ENCODE measurements at places on chromosomes 7 and 10.
A peak's percentile ranks its signal among the peaks of the same experiment; 100 is the strongest.

DNA sequence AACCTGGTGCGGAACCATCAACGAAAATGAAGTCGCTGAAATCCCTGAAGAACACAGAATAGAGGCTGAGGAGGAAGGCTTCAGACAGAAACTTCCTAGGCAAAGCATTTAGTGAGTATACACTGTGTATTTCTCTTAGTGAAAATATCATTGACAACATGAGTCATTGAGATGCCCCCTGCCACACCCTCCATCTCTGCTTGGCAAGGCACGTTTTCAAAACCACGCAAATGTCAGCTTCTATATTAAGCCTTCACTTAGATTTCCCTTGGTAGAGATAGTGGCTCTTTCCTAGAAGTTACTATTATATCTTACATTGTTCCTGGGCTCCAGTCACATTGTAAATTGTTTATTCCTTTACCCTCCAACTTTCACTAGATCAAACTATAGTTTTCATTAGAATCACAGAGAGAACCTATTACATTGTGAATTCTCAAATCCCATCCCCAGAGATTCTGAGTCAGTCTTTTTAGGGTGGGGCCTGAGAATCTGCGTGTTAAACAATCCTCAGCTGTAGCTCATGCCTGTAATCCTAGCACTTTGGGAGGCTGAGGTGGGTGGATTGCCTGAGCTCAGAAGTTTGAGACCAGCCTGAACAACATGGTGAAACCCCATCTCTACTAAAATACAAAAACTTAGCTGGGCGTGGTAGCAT is 4.6 kb upstream of the SKAP2 start:
- no peak for DNase-seq

DNA sequence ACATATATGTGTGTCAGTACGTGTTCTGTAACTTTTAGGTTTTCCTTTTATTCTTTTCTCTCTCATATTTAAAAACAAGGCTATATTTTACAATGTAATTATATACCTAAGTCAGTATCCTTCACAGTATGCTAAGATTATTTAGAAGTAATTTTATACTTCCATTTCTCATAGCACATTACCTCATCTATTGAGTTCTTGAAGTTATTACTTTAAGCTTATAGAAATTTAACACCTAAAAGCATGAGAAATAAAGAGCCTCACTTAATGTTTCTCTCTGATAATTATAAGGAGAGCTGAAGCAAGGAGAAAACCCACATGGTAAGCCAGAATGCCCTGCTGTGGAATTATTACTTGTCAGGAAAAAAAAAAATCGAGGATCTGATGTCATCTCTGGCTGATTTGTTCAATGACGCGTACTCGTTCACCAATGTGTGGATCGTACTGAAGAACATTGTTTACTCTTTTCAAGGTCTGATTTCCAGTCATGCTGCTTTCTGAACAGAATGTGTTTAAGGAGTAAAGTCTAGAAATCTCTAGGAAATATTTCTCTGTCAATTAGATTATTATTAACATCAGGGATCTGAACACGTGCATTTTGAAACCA is 21.9 kb downstream of the CACNB2 start:
- DNase-seq = no peak

GRCh38 chr10:110498982-110499795 is 1.5 kb downstream of the DUSP5 start:
- DNase-seq = no peak

DNA sequence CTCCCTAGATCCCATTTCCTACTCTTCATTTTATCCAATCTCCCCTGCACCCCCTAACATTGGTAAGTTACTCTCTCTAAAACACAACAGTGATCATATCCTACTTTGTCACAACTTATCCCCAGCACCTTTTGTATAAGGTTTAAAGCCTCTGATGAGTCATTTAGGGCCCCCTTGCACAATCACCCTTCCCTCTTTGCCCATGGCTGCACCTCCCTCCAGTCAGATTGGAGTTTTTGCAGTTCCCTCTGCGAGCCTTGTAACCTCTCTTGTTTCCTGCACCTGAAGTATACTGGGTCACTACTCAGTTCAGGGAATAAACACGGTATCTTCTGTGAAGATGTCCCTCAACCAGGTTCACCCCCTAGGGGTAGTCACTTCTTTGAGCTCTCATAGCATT is 55.9 kb upstream of the ADRB1 start:
- no peak for DNase-seq

DNA sequence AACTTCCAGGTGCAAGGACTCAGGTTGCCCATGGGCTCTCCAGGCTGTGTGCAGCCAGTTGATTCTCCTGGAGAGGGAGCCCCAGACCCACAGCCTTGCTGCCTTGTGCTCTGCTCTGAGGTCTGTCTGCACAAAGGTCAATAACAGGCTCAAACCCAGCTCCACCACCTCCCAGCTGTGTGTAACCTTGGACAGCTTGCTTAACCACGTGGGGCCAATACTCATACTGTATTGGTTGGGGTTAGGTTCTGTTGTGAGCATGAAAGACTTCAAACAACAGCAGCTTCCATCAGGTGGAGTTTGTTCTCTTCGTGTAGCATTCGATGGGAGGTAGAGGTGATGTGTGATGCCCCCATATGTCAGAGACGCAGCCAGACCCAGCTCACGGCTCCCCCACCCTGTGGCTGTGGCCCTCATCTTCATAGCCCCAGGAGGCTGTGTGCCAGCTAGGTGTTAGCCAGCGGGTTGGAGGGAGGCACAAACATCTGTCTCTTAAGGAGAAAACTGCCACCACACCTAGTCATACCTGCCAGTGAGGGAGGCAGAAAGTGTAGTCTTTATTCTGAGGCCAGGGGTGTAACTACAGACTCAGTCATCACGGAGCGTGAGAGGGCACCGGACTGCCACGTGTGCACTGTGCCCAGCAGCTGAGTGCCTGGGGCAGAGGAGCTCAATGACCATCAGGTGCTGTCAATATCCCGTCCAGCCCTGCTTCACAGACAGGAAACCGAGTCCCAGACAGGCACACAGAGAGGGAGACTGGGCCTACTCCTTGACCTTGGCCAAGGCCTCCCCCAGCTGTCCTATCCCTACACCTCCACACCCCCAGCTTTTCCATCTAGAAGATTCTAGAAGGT is 8.1 kb upstream of the POLD2 start:
- no peak for DNase-seq

DNA sequence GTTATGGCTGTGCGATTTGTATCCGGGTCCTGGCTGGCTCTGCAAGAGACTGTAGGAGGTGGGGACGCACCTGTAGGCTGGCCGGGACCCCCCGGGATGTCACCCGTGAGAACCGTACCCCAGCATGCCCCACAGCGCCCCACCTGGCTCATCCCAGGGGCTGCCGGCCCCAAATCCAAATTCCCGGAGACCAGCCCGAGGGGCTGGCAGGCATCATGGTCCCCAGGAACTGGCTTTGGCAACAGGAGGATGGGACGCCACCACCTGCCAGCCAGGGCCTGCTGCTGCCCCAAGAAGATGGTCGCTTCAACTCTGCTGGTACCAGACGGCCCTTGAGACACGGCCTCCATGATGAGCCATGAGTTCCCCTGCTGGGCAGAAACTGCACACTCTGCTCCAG is 239.4 kb downstream of the ELFN1 start:
- no peak for DNase-seq

- DNase-seq = no peak
Measured at GRCh38 chr7:50544992-50545391, 20.2 kb downstream of the DDC start.

DNA sequence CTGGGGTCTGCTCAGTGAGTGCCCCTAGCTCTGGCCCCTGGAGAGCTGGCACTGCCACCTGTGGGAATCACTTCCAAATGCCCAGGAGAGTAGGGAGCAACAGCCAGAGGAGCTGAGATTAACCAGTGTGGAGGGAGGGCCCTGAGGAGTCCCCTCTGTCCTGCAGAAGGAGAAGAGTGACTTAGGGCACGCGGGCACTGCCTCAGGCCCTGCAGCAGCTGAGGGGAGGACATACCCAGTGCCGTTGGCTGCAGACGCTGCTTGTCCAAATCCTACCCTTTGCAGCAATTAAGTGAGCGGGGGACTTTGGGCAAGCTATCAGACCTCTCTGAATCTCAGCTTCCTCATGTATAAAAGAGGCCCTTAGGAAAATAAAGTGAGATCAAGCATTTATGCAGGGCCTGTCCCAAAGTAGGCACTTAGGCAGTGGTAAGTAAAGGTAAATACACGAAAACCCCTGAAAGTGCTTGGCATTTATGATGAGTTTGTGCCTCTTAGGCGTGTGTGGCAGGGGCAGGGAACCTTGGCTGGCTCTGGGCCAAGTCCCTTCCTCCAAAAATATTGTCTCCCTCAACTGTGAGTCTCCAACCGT is 16.9 kb downstream of the PRF1 start:
- no peak for DNase-seq

DNA sequence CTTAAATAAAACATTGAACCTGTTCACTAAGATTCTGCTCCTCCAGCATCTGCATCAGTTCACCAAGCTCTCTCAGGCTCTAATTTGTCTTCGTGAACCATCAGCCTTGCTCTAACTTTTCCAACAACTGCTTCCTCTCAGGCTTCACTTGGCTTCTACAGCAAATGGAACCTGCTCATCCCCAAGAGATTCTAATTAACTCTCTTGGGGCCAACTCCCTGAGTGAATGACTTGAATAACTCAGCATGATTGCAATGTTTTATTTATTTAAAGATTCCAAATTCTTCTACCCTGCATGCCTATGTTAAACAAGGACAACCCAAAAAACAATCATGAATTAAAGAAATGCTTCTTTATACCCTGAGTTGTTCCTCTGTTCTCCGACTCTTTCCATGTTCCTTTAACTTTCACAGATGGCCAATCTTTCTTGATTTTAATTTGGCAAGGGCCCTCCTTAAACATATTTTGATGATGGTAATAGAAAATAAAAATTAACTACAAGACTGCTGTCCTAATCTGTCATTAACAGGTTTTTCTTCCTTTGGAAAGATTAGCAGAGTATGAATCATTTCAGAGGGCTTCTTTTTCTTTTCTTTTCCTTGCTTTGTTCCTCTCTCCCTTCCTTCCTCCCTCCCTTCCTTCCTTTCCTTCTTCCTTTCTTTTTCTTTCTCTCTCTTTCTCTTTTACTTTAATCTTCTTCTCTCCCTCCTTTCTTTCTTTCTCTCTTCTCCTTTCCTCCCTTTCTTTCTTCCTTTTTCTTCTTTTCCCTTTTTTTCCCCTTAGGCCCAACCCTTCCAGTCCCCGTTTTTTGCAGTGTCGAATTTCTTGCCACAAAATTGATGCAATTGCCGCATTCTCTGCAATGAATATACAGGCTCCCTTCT is 195.0 kb upstream of the RHOBTB1 start:
- DNase-seq = no peak

- DNase-seq = no peak
Measured at GRCh38 chr10:5018134-5018533, 14.5 kb upstream of the AKR1C2 start.

GRCh38 chr7:128955981-128956380 is 18.3 kb downstream of the IRF5 start:
- no peak for DNase-seq

GRCh38 chr7:5797716-5798115 is 16.3 kb upstream of the RNF216 start:
- DNase-seq = no peak

GRCh38 chr10:13180788-13181187 is 19.4 kb downstream of the MCM10 start:
- no peak for DNase-seq

GRCh38 chr7:103651593-103652377 is 205.8 kb upstream of the SLC26A5 start:
- DNase-seq = no peak

DNA sequence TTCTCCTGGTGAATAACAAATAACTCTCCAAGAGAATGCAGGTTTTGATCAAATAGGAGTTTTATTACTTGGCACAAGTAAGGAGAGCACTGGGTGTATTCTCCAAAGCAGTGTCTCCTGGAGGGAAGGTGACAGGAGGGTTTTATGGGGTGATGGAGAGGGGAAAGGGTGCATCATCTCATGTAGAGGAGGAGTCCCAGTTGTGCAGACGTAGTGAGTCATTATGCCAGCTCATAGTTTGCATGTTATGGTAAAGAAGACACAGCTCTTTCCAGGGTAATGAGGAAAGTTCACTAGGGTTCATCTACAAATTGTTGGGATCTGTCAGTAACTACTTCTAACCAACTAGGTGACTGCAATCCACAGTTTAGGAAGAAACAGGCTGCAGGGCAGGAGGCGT is 347.9 kb upstream of the MEOX2 start:
- DNase-seq = no peak

- DNase-seq = no peak
Measured at GRCh38 chr10:83942410-83942809, 196.9 kb upstream of the GHITM start.

DNA sequence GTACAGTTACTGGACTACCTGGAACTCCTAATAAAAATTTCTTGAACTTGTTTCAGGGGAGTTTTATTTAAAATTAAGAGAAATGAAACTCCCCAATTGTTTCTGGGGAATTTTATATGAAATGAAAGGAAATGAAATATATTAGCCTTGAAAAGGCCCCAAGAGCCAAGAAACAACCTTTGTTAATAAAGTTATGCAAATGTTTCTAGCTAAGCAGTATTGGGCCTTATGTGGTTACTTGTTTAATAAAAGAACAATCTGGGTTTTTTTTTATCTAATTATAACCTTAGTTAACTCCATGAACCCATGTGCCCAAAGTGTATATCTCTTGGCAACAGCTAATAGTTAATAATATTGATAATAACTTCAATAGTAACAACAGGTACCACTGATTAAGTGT is 222.8 kb downstream of the EXOC4 start:
- DNase-seq = no peak

DNA sequence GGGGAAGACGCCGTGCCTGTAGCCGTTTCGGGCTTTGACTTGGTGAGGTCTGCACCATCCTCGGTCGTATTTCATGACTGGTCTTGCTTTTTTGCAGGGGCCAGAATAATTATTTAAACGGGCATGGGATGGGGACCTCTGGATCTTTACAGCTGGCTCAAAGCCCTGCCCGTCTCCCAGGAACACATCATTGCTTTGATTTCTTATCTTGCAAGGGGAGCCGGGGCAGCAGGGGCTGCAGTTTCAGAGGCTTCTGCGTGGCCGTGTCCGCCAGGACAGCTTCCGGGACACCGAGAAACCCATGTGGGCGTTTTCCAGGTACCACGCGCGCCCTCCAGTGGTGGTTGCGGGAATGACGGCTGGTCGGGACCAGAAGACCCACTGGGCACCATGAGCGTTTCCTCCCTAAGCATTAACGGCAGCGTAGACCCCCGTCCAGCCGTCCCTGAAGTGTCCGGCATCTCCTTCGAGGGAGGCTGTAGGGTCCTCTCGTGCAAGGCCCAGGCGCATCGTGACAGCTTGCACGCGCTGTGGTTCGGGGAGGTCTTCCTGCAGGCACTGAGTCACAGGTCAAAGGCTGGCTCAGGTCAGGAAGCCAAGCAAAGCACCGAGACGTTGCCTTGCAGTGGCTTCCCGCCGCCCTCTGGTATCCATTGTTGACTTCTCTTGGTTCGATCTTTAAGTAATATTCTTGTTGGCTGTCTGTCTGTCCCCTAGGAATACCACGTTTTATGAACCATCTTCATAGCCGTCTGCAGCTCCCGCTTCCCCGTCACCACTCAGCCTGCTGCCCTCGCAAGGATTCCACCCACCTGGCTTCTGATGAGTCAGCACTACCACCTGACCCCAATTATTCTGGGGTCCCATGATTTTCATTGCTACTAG is 16.2 kb upstream of the ZFAND2A start:
- peak; percentile 64 for DNase-seq
